ENCODE measurements at places on chromosomes 2 and 18. TPM values are rescaled to one million over a fixed set of nuclear protein-coding genes. Genes with fewer than 3 reads are reported as not detected.

Gene LRRFIP1
- total RNA-seq: 76.9 TPM

Gene SPR
- 66.9 TPM for total RNA-seq

Gene CPLX4
- total RNA-seq: not detected

Gene PLGLB2
- total RNA-seq: 0.91 TPM

Gene GREB1
- total RNA-seq: 6.2 TPM

Data from HCT116 (cell line).